Posterior vena cava (tissue), 2 donors: ENCODE measurements at places on chromosomes 12 and 14.

- DNase-seq: peak; percentile 69
Observed at GRCh38 chr12:113277511-113277910, 56.2 kb downstream of the TPCN1 start.

GRCh38 chr14:55152052-55152753 lies 23.2 kb downstream of the LGALS3 start:
- no peak for DNase-seq

- DNase-seq: peak; percentile 64
Observed at GRCh38 chr12:65306366-65307168, 28.1 kb downstream of the MSRB3 start.

GRCh38 chr12:117760990-117761389 lies 207.8 kb downstream of the KSR2 start:
- DNase-seq: no peak

DNA sequence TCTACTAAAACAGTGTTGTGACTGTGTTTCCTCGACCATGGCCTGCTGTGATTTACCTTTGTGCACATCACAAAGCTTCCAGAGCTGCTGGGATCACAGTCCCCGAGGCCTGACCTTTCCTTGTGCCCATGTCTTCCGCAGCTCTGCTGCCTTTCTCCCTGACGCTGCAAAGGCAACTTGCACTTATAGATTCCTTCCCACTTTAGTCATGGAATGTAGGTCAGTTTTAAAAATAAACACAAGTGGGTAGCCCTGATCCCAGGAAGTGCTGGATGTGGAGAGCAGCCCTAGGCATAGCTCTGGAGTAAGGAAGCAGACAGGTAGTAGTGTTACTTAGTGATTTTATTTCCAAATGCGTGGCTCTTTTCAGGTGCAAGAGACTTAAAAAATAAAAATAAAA lies 825.7 kb downstream of the AACS start:
- DNase-seq: no peak

GRCh38 chr14:55977392-55978150 lies 140.6 kb upstream of the PELI2 start:
- no peak for DNase-seq

DNA sequence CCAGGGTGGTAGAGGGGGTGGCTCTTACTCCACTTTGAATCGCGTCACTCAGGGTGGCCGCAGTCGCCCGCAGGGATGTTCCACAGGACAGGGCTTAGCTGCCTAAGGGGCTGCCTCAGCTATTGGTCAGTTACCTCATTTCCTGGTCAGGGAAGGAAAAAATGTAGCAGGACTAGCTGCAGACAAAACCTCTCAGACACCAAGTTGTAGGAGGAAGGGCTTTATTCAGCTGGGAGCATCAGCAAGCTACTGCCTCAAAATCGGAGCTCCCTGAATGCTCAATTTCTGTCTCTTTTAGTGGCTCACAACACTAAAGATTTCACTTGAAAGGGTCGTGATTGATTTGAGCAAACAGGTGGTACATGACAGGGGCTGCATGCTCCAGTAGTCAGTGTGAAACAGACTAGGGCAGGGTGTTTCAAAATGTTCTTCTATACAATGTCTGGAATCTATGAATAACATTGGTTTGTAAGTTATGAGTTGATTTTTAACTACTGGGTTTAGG lies 6.4 kb upstream of the CLEC6A start:
- no peak for DNase-seq

- DNase-seq: no peak
Observed at GRCh38 chr12:52670961-52671360, 9.2 kb downstream of the KRT1 start.

GRCh38 chr14:104423701-104424405 lies 155.7 kb upstream of the C14orf180 start:
- peak; percentile 70 for DNase-seq

GRCh38 chr14:55274751-55275150 lies 3.5 kb downstream of the FBXO34 start:
- DNase-seq: no peak

DNA sequence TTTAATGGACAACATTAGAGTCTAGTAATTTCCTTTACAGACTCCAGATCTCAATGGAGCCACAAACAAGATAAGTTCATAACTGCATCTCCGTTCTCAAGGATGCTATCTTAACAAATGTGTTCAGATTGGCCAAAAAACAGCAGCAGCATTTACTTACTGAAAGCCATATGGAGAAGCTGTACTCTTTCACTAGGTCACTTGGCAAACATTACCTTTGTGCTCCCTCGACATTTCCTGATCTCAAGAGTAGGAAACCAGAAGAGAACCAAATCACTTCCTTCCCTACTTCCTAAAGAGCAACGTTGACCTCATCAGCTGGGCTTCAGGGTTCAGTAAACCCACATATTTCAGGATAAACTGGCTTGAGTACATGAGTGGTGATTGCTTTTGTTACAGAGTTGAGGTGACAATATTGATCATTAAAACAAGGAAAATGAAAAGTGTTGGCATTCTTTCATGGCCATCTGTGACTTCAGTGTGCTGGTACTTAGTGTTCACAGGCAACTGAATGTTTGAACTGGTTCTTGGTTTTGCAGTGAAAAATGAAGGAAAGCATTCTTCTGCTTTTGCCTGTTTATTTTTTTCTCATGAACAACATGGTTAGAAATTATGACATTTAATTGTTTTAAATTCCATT lies 449.6 kb downstream of the TMEM117 start:
- no peak for DNase-seq

DNA sequence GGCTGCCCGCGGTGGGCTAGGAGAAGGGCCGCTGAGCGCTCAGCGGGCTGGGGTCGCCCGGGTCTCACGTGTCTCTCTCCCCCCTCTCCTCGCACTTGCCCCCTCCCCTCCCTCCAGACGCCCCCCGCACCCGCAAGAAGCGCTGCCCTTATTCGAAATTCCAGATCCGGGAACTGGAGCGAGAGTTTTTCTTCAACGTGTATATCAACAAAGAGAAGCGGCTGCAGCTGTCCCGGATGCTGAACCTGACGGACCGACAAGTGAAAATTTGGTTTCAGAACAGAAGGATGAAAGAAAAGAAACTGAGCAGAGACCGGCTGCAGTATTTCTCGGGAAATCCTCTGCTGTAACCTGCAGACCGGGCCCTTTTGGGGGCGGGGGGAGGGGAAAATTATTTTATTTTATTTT lies 314 bp upstream of the HOTAIR start:
- no peak for DNase-seq

DNA sequence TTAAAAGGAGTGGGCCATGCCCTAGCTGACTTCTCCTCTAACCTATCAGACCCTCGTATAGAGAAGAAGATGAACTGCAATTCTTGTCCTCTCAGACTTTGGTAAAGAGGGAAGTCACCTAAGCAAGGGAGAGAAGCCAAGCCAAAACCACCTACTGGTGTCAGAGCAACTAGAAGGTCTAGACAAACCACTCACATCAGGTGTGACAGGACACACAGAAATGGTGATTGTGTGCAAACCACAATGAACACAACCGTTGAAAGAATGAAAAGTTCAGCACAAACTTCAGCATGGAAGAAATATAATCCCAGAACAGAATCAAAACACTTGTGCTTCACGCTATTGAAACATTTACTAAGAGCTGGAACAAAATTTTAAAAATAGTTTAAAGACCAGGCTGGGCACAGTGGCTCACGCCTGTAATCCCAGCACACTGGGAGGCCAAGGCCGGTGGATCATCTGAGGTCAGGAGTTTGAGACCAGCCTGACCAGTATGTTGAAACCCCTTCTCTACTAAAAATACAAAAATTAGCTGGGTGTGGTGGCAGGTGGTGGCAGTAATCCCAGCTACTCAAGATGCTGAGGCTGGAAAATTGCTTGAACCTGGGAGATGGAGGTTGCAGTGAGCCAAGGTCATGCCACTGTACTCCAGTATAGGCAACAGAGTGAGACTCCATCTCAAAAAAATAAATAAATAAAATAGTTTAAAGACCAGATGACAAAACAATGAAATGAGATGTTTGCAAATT lies 56.2 kb upstream of the NTF3 start:
- DNase-seq: no peak

DNA sequence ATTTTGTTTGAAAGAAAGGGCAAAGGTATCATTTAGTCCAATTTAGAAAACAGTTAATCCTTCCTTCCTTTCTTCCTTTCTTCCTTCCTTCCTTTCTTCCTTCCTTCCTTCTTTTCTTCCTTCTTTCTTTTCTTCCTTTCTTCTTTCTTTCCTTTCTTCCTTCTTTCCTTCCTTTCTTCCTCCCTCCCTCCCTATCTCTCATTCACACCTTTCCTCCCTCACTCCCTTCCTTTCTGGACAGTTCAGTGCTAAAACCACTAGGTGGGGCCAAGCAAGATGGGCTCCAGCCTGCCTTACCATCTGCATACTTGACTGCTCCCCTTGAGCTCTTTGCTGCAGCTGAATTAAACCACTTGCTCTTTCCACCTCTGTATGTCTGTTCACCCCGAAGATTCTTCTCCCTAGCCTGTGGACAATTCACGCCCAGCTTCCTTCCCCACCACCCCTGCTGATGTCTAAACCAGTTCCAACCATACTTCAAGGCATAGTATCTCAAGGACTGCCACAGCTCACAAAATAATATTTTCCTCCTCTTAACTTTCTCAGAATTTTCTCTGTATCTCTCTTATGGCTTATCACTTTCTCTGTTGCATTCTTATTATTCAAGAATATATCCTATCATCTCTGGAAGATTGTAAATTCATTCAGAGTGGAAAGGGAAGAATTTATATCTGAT lies 78.0 kb downstream of the DBX2 start:
- no peak for DNase-seq

DNA sequence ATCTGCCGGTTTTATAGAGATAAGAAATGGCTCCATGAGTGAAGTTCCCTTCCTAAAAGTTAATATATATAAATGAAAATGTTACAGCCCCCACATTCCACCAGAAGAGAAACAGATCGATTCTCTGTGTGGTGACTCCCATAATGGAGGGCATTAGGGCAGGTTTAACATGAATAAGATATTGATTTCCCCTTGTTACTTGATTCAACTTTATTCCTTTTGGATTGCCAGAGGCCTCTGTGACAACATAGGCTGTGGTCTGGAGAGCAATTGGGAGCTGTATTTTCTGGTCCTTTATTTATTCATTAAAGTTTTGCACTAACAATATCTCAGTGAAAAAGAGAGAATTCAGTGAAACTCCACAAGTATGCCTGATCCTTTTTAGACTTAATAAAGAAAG lies 125.2 kb upstream of the CCDC196 start:
- no peak for DNase-seq

DNA sequence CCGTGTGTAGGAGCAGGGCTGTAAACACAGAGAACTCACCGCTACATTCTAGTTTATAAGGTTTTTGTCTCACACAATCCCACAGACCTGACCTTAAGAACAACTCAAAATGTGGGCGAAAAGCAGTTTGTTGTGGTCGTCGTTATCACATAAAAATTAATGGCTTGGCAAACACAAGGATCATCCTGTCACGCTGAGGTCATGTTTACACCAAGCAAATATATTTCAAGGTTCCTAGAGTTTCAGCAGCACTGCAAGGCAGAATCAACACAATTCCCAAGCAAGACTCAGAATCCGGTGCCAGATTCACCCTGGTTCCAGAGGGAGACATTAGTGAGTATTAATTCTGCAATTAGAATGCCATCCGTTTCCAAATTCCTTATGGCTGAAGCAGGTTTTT lies 30.1 kb upstream of the MAP1LC3B2 start:
- DNase-seq: no peak
